ENCODE measurements at places on chromosomes 2 and 18.

DNA sequence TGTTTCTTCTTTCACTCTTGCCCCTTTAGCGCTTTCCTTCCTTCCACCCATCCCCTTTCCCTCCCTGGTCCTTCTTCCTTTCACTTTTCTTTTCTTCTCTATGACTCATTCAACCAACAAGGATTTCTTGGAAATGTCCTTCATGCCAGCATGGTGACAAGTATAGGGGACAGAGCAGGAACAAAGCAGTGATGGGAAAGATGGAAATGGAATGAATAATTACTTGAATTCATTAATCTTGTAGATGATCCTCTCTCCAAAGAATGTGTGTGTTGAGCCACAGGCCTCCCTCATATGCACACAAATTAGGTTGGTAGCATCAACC, 1.5 kb downstream of the VAMP5 start:
- DNase-seq = no peak

DNA sequence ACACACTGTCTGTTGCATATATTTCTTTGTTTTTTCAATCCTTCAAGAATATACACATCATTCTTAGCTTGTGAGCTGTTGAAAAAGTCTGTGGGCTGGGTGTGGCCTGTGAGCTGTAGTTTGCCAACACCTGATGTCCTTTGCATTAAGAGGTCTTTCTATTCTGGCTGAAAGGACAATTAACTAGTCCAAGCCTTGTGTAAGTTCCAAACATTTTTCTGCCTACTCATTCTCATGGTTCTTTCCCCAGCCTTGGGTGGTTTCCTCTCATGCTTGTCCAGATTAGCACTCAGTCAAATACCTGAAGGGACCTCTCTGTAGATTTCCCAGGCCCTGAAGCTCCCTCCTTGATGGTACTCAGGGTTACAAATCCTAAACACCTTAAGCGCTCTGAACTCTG, 57.8 kb upstream of the NABP1 start:
- no peak for DNase-seq

DNA sequence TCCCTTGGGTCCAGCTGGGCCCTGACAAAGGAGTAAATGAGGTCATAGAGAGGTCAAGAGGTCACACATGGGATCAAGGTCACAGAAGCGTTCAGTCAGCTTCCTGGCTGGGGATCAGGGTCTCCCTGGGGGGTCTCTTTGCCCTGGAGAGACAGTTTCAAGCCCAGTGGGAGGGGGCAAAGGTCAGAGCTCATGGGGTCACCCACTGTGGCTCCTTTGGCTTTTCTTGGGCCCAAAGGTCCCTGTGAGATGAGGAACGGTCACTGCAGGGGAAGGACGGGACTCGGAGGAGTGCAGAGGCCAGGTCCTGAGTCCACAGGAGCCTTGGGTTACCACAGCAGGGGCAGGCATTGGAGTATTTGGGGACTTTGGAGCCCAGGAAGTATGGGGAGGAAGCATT, 30.7 kb upstream of the ANKRD62 start:
- no peak for DNase-seq

DNA sequence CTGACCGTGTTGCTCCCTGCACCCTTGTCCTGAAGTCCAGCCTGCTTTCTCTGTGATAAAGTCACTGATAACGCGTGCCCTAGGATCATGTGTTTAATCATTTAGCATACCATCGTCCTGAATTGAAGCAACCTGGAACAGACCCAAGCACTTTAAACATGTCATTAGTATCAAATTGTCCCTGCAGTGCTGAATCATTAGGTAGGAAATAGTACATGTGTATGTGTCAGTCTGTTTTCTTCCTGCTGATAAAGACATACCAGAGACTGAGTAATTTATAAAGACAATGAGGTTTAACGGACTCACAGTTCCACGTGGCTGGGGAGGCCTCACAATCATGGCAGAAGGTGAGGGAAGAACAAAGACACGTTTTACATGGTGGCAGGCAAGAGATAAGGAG, 2.8 kb downstream of the ASB18 start:
- DNase-seq = no peak

GRCh38 chr2:36392571-36393255, 37.1 kb downstream of the CRIM1 start:
- no peak for DNase-seq

GRCh38 chr2:240255811-240256703, 115.6 kb upstream of the OTOS start:
- no peak for DNase-seq

GRCh38 chr18:59959606-59960005, 59.8 kb downstream of the PMAIP1 start:
- DNase-seq = no peak

GRCh38 chr18:79533591-79533990, 137.9 kb downstream of the NFATC1 start:
- no peak for DNase-seq

- DNase-seq = no peak
These were observed 83.2 kb downstream of the CELF4 start for GRCh38 chr18:37482433-37482832.

GRCh38 chr18:34965108-34965507, 76.1 kb upstream of the MAPRE2 start:
- DNase-seq = peak; percentile 12

- no peak for DNase-seq
These were observed 35.8 kb upstream of the SCLY start for GRCh38 chr2:238024986-238025385.

DNA sequence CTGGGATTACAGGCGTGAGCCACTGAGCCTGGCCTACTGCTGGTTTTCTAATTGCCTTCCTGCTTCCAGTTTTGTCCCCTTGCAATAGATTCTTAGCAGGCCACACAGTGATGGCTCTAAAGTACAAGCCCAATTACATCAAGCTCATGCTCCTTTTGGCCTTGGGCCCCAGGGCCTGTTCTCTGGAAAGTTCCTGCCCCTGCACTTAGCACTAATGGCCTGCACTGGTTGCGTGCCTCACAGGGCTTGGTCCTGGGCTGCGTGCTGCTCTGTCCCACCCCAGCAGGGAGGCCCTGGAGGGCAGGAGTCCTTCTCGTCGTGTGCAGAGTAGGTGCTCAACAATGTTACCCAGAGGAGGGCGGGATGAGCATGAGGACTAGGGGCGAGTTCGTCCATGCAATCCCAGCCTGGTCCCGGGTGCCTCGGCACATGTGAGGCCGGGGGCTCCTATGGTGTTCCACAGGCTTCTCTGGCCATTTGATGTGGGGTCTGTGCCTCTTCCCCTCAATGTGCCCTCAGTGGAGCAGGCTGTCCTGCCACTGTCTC, 51.7 kb downstream of the PDCL3 start:
- DNase-seq = no peak

- DNase-seq = no peak
These were observed 28.8 kb upstream of the SLC40A1 start for GRCh38 chr2:189609423-189609816.

- DNase-seq = no peak
These were observed 183.1 kb upstream of the PIK3C3 start for GRCh38 chr18:41771973-41772372.

- no peak for DNase-seq
These were observed 394.2 kb downstream of the ZEB2 start for GRCh38 chr2:144125751-144126150.

- no peak for DNase-seq
These were observed 5.0 kb upstream of the DNPEP start for GRCh38 chr2:219392754-219393153.

DNA sequence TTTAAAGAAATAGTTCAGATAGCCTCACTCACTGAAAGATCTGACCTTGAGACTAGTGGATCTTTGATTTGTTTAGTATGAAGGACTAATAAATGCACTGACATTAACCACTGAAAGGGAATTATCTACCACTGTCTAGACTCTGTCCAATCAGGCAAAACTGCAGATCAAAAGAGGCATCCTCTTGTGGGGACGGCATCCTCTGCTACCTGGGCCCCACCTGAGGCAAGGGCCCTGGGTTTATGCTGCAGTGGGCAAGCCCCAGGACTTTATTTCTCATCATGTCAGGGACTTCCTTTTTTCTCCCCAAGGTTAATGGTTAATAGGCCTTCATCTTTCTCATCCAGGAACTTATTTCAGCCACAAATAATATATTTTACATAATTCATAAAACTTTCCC, 32.2 kb downstream of the STAT1 start:
- DNase-seq = no peak

GRCh38 chr2:173064151-173064805, 11.4 kb upstream of the MAP3K20 start:
- no peak for DNase-seq

DNA sequence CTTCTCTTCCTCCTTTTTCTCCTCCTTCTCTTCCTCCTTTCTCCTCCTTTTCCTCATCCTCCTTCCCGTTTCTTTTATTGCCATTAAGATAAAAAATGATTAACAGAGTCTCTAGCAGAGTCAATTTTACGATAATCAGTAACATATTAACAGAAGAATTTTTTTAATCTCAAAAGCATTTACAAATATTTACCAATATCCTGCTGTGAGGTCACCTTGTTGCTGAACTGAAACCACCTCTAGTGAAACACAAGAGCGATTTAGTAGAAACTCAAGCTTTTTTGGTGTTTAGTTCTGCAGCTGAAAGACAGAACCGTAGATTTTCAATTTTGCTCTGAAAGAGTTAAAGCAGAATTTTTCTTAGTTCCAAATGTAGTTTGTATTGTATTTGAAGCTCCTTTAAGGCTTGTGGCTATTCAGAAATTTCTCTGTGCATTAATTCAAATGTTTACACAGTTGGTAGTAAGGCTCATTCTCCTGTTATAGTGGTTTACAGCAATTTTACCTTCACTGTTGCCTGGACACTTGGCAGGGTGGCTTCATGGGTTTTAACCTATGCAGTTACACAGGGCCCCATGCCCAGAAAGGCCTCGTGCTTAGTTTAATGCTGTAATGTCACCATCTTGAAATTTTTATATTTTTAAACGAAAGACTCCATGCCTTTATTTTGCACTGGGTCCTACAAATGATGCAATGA, 1106.6 kb upstream of the FAM98A start:
- DNase-seq = no peak

DNA sequence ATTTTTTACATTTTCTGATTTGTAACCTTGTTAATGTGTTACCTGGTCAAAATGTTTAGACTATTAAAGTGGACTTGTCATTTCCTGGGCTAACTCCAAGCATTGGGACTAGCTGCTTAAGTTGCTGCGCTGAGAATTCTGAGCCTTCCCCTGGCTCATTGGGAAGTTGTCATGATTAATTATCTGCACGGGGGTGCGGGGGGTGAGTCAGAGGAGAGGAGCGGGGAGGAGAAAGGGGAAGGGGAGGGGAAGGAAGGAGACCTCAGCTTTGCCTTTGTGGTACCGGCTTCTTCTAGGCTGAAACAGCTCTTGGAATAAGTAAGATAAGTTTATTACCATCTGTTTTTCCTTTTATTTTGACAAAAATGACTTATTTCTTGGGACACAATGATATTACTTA, 52.9 kb upstream of the APCDD1 start:
- DNase-seq = no peak

- no peak for DNase-seq
These were observed 22.6 kb upstream of the ICOS start for GRCh38 chr2:203913947-203914346.

GRCh38 chr18:70411307-70411706, 122.5 kb downstream of the SOCS6 start:
- no peak for DNase-seq

DNA sequence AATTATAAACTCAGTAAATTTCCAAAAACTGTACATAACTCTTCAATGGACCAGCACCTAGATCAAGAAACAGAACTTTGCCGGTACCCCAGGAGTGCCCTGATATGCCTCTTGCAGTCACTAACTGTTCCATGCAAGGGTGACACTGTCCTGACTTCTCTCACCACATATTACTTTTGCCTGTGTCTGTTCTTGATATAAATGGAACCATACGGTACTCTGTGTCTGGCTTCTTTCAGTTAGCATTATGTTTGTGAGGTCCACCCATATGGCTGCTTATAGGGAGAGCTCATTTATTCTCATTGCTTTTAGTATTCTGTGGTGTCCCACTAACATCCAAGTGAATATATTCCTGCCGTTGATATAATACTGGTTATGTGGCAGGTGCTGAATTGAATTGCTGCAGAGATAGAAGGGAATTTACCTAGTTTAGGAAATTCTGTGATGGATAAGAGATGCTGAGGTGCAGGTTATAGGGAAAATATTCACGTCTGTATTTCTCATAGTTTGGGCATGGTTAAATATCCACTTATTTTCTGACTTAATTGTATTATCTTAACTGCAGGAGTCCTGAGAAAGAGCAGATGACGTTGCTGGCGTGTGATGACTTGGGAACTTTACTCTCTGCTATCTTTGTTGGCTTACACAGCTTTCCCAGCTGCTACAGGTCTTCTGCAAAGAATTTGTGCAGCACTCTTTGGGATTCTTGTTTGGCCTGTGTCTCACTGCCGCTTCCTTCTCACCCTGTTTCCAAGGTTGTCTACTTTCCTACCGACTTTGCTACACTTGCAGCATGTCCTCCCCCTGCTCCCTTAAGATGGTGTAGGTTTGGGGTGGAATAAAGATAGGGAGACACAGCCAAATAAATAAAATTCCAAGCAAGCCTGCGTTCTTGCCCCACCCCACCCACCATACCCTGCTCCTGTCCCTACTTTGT, 107.9 kb downstream of the MAP4K4 start:
- no peak for DNase-seq

GRCh38 chr2:233118648-233119000, 58.5 kb downstream of the INPP5D start:
- no peak for DNase-seq

DNA sequence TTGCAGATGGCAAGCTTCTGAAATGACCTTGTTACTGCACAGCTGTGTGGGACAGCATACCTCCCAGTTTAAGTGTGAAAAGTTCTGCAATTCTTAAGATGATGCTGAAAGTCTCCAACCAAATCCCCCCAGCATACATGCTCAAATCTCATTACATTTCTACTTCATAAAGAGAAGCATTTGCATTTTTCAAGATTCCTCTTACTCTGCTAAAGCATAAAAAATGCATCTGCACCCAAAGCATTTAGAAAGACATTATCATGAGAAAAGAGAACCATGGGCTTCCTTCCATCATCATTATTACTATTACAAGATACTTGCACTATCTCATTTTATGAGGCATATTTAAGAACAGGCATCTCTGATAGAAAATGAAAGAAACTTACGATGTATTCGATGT, 236.9 kb upstream of the REV1 start:
- no peak for DNase-seq

DNA sequence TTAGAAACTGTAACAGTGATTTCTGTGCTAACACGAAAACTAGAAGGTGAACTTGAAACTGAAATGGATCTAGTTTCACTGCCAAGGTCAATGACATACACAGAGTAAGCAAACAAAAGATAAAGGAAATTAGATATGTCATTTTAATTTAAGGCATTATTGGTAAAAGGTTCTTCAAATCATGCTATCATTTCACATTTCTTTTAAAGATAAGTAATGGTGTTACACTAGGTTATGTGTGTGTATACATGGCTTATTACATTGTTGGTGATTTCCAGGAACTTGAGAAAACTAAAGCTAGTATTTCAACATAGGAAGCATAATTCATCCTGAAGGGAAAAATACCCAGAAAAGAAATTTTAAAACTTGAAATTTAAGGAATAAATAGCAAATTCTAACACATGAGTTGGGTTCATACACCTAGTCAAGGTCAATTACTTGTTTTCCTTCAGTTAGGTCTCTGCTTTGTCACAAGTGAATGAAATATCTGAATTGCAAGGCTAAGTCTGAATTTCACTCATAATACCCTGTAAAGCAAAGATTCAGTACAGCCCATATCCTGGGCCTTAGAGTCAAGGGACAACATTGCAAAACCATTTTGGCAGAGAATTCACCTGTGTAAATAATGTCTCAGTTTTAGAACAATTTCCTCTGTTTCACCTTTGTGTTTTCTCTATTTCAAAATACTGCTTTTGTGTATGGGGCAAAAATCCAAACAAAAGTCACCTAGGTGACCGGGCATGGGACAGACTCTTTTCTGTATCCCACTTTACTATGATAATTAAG, 141.6 kb downstream of the SRBD1 start:
- peak; percentile 73 for DNase-seq
